Thoracic aorta (tissue), 2 donors: ENCODE measurements at places on chromosomes 11 and 22.

GRCh38 chr11:113199866-113200265 lies 114.5 kb upstream of the TTC12 start:
- no peak for DNase-seq

DNA sequence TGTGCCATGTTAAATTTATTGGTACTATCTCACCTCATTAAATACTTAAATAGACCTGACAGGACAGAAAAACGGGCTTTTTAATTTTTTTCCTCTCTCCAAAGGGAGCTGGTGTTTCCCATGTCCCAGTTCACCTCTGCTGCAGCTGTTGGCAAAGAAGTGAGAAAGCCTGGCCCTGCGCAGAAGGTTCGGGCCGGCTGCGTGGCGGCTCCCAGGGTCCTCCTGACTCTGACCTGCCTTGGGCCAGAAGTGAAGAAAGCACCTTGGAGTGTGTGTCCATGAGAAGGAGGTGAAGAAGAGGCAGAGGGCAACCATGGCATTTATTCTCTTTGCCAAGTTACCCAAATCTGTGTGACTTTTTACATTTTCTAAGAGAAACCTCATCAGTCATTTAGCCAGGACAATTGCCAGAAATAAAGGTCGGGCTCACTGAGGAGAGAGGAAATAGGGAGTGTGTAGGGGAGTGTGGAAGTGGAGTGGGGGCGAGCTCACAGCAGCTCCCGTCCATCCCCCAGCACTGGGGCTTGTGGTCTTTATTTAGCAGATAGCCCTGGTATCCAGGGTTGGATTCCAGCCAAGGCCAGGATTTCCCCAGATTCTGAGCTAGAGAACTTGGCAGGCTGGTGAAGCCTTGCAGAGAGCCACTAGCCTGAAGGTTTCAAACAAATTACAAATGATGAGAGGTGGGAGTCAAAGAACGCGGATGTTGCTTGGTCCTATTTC lies 102.4 kb upstream of the CADM1 start:
- DNase-seq: no peak

DNA sequence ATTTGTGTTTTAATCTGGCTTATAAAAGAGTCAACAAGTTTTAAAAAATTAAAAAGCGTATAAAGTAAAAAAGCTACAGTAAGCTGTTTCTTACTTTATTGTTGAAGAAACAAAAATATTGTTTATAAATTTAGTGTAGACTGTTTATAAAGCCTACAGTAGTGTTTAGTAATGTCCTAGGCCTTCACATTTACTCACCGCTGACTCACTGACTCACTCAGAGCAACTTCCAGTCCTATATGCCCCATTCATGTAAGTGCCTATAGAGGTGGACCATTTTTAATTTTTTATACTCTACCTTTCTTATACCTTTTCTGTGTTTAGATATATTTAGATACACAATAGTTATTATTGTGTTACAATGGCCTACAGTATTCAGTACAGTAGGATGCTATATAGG lies 12.2 kb downstream of the MPPED2 start:
- no peak for DNase-seq

- no peak for DNase-seq
Observed at GRCh38 chr11:19774817-19775580, 62.4 kb downstream of the NAV2 start.

- DNase-seq: no peak
Observed at GRCh38 chr22:40036591-40037225, 42.0 kb downstream of the FAM83F start.

DNA sequence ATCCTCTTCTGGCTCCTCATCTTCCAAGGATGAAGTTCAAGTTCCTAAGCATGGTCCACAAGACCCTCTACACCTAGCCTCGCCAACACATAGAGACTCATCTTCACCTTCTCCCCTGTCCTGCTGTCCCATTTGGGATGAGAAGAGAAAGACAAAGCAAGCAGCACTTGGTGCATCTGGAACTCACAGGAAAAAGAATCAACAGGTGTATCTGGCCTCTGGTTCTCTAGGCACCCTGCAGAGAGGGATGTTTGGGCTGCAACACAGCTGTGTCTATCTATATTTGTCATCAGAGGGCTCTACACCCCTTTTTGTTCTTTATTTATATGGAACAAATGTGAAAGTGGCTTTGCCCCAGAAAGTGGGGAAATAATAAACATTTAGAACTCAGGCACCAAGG lies 82.1 kb upstream of the GALNT18 start:
- DNase-seq: no peak
